ENCODE measurements at places on chromosomes 6 and 20. TPM values are rescaled to one million over a fixed set of nuclear protein-coding genes. Genes with fewer than 3 reads are reported as not detected.

Gene PTK6
- total RNA-seq: 2.2 TPM

Gene TRIM40
- total RNA-seq: not detected

Gene SLC22A23
- 10.3 TPM for total RNA-seq

Gene PBOV1
- total RNA-seq: not detected

Gene BTBD3
- 17.3 TPM for total RNA-seq

Gene SLC2A10
- total RNA-seq: not detected

Gene TRAPPC3L
- total RNA-seq: not detected

Gene ALDH8A1
- total RNA-seq: 0.16 TPM

Gene SMLR1
- not detected for total RNA-seq

Gene ENPP5
- total RNA-seq: not detected

Gene TRIM31
- 1.2 TPM for total RNA-seq

Gene TSHZ2
- total RNA-seq: not detected

Gene ZKSCAN8
- 4.7 TPM for total RNA-seq

Gene GABRR1
- total RNA-seq: not detected

Gene BPIFA1
- total RNA-seq: not detected

Gene WFDC10B
- total RNA-seq: not detected

Gene MAPK13
- 0.73 TPM for total RNA-seq

Gene RGS19
- total RNA-seq: 25.9 TPM

Gene RWDD2A
- 1.6 TPM for total RNA-seq

Gene TMEM14A
- total RNA-seq: 35.0 TPM

Gene LGSN
- total RNA-seq: 3.3 TPM

Gene C6orf58
- 0.15 TPM for total RNA-seq

Gene SPATA2
- total RNA-seq: 10.1 TPM

Gene KIF16B
- 13.9 TPM for total RNA-seq

Gene NOTCH4
- total RNA-seq: 0.36 TPM

Gene TMEM170B
- total RNA-seq: 0.60 TPM

Gene STX11
- 2.3 TPM for total RNA-seq

Gene ZNF165
- total RNA-seq: 1.1 TPM

Gene PRR18
- total RNA-seq: 0.09 TPM

Gene HTR1B
- total RNA-seq: 0.18 TPM

Gene CST4
- total RNA-seq: not detected

Gene GTSF1L
- not detected for total RNA-seq

Gene OR2J2
- not detected for total RNA-seq

Gene ACTL10
- not detected for total RNA-seq

Gene LIN28B
- total RNA-seq: 1.5 TPM

Gene CNR1
- total RNA-seq: 0.55 TPM

Gene CD93
- total RNA-seq: not detected

Gene GFOD1
- total RNA-seq: 2.0 TPM

Gene TMC2
- total RNA-seq: not detected

Gene RAB44
- total RNA-seq: 0.05 TPM

Gene ZNF217
- total RNA-seq: 20.6 TPM
